ENCODE measurements at places on chromosomes 1 and 21.

DNA sequence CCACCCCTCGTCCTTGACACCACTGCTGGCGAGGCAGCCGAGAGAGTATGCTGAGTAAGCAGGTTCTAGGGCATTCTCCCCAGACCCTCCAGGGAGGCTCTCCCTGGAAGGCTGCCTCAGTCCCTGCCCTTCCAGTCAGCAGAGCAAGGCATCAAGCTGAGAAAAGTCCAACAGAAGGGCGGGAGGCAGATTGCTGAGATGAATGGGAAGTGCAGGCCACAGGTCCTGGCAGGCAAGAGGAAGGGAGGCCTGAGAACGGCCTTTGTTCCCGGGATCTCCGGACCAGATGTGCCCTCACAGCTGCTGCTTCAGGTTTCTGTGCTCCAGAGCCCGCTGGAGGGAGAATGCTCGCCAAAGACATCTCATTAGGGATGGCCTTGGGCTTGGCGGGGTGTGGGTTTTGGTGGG, 270.0 kb upstream of the VAMP3 start:
- DNase-seq, result no peak

GRCh38 chr1:186482661-186483255, 21.8 kb upstream of the PDC start:
- peak; percentile 33 for DNase-seq

DNA sequence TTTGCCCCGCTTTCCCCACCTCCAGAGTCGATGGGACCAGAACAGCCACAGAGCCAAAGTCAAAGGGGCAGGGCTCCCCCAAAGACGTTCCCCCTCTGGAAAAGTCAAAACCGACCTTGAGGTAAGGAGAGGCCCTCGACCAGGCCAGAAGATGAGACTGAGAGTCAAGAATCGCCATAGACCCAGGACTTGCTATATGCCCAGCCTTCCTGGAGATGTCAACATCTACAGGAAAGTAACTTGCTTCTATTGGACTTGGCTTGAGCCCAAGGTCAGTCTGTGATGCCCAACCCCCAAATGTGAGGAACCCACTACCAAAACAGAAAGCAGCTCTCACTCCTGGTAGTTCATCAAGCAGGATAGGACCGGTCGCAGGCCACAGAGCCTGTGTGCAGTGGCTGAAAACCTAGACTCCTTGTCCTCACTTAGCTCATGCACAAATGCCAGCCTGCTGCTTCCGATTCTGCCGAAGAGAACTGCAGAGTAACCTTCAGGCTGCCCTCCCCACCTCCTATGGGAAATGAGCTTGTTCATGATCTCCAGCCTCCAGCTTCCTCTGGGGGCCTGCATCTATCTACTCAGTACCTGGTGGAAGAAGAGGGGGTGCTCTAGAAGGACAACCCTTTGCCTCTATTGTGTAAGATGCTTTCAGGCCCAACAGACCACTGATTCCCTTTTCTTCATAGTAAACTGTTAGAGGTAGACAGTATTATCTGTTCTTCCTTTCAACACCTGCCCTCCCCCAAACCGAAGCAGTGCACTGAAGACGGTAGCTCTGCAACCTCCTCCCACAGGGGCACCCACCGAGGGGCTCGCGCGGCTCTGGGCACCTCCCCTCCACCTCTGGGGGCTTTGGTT, 1.4 kb downstream of the ACOT7 start:
- no peak for DNase-seq

DNA sequence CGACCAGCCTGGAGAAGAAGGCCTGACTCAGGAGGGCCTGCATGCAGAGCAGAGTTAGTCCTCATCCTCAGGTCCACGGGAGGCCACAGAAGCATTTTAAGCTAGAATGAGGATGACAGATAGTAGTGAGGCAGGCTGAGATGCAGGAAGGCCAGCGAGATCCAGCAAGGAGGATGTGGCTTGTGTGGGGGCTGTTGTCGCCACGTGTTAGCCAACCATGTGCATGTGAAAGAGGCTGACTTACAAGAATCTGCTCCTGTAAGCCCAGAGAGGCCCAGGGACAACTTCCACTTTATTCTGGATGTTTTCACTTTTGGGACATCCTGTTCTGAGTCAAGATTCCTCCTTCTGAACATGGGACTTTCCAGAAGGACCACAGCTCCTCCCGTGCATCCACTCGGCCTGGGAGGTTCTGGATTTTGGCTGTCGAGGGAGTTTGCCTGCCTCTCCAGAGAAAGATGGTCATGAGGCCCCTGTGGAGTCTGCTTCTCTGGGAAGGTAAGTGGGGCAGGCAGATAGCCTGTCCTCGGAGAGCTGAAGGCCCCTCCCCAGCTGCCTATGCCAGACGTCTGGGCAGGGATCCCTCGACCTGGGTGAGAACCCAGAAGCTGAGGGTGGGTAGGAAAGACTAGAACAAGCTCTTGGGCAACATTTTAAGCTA, at the start of gene SLAMF8:
Gene SLAMF8, plus strand, starts transcription at position 433 of the 661 bp plus-strand sequence. Its CDS starts 26 bp downstream, at position 459.
- DNase-seq, result peak; percentile 36

DNA sequence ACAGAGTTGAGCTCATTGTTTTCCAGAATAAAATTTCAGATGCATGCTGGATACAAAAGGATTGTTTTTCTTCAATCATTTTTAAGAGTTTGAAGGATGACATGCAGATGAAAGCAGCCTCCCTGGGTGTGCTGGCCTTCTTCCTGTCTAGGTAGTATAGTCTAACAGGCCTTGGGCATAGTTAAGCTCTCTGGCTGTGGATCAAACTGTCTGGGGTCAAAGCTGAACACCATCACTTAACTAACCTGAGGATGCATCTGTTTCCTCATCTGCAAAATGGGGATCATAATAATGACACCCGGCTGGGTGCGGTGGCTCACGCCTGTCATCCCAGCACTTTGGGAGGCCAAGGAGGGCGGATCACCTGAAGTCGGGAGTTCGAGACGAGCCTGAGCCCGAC, 6.0 kb upstream of the TIE1 start:
- DNase-seq, result no peak

GRCh38 chr1:6099297-6099696, 53.6 kb downstream of the KCNAB2 start:
- peak; percentile 7 for DNase-seq

GRCh38 chr1:111441573-111442192, 7.4 kb downstream of the WDR77 start:
- no peak for DNase-seq

GRCh38 chr1:245036102-245036501, 118.7 kb upstream of the KIF26B start:
- no peak for DNase-seq

DNA sequence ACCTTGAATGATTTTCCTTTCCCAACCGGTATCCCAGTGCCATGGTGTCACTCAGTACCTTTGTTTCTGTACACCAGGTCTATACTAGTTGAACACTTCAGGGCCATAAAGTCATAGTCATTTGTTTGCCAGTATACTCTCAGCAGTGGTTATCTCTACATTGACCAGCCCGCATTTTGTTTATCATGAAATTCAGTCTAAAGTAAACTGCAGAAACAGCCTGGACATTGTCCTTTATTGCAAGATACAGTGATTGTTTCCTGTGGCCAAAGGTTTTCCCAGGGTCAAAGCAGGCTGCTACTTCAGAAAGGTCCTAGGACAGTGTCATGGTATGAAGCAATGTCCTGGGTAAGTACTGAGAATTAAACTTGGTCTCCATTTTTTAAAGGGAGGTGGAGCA, 407.4 kb downstream of the RWDD3 start:
- no peak for DNase-seq

DNA sequence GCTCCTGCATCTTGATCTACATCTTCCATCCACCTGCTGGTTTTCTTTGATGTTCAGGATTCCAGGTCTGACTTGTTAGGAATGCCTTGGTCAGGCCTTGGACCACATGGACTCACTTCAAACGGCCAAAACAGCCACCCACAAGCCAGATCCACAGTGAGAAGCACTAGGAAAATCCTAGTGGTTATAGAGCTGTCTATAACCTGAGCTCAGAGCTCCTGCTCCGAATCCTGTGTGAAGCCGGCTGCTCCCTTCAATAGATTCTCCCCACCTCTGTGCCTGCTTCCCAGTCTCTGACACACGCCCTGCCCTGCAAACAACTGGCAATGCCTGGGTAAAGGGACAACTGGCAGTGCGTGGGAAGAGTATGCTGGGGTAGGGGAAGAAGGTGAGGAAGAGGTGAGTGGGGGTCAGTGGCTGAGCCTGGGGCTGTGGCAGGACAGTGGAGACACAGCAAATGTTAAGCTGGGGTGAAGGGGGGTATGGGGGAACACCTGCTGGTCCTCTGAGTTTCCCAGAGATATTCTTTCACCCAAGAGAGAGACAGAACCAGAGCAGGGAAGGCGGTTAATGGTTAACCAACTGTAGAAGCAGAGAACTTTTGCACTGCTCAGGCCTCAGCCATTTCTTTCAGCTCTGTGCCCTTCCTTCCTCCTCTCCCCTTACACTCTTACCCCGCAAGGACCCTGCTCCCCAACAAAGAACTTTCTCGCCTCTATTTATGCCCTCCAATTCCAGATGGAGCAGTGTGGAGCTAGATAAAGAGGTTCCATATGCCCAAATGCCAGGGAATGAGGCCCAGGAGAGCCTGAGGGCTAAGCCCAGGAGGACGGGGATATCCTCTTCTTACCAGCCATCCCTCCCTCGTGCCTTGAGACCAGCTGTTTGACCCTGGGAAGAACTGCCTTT, 4.5 kb downstream of the PLXNA2 start:
- DNase-seq, result no peak

GRCh38 chr1:43527111-43527878, 3.4 kb upstream of the PTPRF start:
- peak; percentile 29 for DNase-seq

GRCh38 chr21:20388400-20388799, 609.8 kb upstream of the NCAM2 start:
- DNase-seq, result no peak

DNA sequence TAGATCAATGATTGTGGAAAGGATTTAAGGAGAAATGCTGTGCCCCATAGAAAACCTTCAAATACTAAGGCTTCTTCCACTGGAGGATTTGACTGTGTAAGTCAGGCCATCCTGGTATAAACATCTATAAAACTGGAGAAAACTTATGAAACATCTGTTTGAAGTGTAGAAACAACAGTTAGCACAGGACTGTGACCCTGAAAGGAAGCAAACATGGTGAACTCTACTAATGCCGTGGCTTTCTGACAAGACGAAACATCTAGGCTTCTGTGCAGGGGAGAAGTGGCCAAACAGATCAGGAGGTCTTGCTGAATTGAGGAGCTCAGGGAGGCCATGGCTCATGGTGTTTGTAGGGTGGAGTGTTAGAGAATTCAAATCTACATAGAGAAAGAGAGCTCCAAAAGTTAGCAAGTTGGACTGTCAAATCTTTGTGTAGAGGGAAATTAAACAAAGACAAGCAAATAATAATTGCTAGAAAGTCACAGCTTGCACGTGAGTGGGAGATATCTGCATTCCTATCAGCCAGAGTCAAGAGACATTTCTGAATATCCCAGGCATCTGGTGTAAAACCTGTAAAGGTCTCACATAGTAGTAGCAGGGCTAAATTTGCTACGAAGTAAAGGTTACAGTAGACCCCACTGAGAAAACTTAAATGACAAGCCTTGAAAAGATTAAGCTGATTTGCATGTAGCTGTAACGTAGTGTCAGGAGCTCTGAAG, 566.8 kb upstream of the B3GALT2 start:
- DNase-seq, result no peak

DNA sequence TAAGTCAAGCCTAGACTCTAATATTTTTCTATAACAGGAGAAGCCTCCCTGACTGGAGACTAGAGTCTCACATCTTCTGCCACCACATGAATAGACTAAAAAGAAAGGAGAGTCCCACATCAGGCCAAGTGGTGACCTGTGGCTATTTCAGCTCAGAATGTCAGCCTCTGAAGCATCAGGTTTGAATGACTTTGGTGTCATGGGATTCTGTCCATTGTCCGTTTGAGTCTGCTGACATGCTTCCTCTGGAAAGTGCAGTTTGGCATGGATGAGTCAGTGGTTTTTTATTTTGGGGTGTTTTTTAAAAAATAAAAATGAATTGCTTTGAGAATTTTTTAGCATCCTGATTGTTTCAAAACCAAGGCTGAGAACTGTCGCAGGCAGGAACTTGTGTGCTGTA, 19.5 kb downstream of the DYRK3 start:
- DNase-seq, result no peak

DNA sequence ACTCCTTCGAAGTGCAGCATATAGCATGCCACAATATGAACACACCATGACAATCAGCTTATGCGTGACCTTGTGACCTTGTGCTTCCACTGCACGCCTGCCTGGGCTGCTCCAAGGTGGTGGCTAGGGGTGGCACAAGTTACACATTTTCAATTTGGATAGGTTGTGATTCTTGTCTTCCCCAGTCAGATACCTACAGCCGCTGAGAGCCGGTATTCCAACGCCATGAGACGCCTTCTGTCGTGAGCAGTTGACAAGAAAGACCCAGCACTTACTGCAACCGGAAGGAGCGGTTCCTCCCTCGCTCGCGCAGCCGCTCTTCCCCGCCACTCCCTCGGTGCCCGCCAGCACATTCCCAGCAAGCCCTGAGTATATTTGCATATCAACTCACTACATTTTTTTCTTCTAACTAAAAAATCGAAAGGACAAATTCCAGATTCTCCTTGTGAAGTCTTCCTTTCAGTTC, 359 bp upstream of the RNU11 start:
- DNase-seq, result peak; percentile 92

DNA sequence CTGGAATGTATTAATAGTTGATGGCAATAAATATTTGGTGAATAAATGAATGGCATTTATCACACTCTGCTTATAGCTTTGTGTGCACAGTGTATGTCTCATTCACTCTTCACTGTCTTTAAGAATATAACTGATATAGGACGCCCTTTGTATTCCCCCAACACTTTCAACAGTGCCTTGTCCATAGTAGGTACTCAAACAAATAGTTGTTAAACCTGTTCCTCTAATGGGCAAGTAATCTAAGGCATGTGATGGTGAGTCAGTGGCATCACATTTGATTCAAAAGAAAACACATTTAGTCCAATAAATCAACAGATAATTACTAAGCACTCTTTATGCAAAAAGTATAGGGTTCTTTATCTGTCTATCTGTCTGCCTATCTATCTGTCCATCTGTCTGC, 11.2 kb upstream of the RXRG start:
- DNase-seq, result no peak

DNA sequence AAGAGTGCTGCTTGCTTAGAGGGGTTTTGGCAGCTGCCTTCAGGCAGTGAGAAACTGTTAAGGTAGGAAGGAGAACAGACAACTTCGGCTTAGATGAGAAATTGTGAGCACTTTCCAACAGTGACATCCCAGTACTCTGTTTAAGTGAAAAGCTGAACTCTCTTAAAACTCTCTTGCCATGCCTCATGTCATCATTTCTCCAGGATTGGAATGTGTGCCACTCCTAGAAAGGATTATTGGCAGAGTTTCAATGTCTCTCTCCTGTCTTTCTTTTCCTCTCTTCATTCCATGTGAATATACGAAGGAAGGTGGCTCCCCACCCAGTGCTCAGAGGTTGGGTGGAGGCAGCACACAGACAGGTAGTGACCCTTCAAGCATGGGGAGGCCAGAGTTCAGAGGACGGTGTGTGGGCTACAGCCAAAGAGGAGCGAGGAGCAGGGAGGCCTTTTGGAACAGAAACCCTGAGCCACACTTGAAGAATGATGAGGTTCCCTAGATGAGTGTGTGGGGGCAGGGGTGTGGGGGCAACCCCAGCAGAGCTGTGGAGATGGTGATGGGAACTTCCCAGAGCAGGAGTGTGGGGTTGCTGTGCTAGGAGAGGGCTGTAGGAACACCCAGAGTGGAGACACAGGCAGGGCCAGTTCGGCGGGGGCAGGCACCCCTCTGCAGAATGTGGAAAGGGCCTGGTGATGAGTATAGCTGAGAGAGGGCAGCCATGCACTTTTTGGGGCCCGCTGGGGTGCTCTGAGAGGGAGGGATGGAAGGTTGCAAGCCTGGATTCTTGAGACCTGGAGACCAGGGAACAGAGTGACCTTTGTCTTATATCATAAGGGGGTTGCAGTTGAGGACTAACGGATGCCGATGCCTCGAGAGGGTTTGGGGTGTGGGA, 58.8 kb downstream of the GALNT2 start:
- DNase-seq, result no peak
